ENCODE measurements at places on chromosomes 3 and 15. TPM values are rescaled to one million over a fixed set of nuclear protein-coding genes. Genes with fewer than 3 reads are reported as not detected.
A peak's percentile ranks its signal among the peaks of the same experiment; 100 is the strongest.

The STAC gene
- 5.6 TPM for total RNA-seq

The MANF gene
- total RNA-seq, result 40.0 TPM

The GOLGA6B gene
- not detected for total RNA-seq

- DNase-seq, result no peak
Measured at GRCh38 chr3:188046561-188047211, 107.3 kb upstream of the LPP start.

- DNase-seq, result no peak
Measured at GRCh38 chr15:32838820-32839219, 121.0 kb downstream of the GREM1 start.

DNA sequence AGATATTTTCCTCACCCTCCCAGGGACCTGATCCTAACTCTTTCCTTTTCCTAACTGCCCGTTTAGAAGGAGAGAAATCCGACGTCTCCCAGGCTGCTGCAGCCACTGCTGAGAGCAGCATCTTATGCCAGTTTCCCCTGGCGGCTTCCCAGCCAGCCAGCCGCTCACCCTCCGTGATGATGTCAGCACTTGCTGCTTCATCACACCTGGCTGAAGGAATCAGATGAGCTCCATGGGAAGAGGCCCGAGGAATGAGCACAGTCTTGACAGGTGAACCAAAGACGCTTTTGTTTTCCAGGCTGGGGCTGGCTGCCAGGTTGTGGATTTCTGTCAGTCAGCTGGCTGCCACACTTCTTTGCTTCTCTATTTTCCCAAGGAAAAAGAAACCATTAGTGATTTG is 445.1 kb upstream of the RBMS3 start:
- DNase-seq, result peak; percentile 53

- no peak for DNase-seq
Measured at GRCh38 chr3:35291471-35292236, 347.7 kb upstream of the ARPP21 start.
